ENCODE measurements at places on chromosomes 5 and 9.

GRCh38 chr5:71882826-71883741 is 164.0 kb downstream of the CARTPT start:
- DNase-seq: no peak

GRCh38 chr9:114641967-114642366 is 15.6 kb downstream of the TEX53 start:
- no peak for DNase-seq

DNA sequence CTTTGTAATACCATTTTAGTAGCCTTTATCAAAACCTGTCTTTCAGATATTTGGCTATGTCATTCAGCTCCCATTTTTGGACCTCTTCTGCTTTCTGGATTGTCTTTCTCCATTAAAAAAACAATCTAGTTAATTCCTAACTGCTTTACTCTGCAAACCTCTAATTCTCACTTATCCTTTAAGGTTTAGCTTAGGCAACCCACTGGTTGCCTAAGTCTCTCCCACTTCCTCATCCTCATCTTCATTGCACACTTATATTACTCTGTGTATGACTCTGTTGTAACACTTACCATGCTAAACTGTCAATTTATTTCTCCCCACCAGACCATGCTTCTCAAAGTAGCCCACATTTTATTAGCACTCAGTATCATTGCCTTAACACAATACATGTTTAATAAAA is 205.0 kb upstream of the DMRTA1 start:
- DNase-seq: no peak

- no peak for DNase-seq
These were observed 35.1 kb upstream of the ADRB2 start for GRCh38 chr5:148791334-148791667.

DNA sequence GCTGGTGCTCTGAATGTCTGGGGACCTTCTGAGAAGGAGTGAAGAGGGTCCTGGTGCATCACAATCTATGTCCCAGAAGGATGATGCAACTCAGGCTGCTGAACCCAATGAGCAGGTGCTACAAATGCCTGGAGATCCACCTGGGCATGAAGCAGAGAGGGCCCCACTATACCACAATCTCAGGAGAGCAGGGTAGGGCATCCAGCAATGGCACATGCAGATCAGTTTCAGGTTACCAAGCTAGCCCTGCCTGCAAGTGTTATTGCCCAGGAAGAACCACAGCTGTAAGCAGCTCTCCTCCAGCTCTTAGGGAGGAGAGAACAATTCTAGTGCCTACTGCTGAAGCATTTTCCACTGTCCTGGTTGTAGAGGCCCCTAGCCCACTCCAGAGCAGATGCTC is 389.2 kb upstream of the TNC start:
- DNase-seq: no peak

- no peak for DNase-seq
These were observed 85.1 kb downstream of the OTULIN start for GRCh38 chr5:14749579-14750101.

- DNase-seq: no peak
These were observed 586.3 kb upstream of the FAM174A start for GRCh38 chr5:99948850-99949249.

GRCh38 chr5:172852490-172853354 is 18.7 kb downstream of the ERGIC1 start:
- no peak for DNase-seq

GRCh38 chr9:113289091-113289490 is 13.6 kb downstream of the PRPF4 start:
- no peak for DNase-seq

DNA sequence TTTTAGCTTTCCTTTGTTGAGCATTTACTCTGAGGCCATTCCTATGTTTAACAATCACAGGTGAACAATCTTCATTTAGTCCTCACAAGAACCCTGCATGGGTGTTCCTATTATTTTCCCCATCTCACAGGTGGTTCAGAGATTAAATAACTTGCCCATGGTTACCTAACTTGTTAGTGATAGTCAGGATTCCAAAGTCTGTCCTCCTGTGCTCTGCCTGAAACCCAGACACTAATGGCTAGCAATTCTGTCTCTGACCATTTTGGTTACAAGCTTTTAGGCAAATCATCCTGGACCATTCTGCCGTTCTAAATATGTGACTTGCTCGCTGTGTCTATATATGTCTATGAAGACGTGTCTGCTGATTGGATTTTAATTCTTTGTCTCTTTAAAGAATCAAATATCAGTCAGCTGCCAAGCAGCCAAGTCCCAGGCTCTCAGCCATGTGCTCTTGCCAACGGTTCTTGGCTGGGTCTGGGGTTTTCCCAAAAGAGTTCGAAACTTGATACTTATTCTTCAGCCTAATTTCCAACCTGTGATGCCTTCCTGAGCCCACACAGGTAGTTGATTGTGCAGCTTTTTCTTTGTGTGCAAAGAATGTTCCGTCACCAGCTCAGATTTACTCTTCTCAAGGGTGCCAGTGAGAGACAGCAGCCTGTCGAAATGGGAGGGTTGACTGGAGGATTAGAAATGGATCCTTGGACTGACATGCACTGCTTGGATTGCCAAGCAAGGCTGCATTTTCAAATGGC is 121.7 kb downstream of the NREP start:
- no peak for DNase-seq

DNA sequence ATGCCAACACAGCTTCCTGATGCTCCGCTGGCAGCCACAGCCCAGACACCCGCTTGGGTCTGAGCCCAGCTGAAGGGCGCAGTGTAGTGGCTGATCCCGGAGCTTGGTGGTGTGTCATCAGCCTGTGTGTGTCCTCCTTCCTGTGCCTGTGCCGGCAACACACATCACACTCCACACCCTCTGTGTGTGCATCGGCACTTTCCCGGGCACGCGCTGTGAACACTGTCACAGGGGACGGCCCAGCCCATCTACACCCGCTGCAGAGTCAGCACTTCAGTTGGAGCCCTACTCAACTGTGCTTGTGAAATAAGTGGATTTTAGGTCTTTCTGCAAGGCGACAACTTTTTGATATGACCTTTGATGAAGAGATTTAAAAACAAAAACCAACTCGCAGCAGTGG is 189.4 kb downstream of the IRX2 start:
- DNase-seq: no peak

GRCh38 chr5:135456238-135457099 is 4.3 kb upstream of the TIFAB start:
- DNase-seq: no peak

DNA sequence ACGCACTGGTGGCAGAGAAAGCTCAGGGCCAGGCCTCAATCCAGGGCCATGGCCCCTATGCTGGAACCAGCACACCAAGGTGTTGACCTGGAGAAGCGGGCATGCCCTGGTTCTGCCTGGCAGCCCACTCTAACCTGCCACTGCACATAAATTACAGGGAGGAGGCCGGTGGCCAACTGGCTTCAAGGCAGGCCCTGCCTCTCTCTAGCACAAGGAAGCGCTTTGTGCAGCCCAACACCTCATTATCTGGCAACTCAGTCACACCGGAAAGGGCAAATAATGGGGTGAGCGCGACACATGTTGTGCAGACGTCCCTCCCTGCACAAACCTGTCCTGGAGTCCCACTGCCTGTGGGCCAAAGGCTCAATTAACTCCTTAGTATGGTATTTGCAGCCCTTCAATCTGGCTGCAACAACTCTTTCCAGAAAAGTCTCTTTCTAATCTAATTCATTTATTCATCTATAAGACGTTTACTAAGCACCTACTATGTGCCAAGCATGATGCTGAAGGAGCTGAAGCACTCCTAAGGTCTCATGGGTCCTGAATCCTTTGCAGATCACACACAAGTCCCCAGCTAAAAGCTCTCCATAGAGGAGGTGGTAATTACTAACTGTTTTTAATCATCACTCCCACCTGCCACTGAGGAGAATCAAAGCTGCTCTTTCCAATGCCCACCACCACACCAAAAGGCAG is 24.9 kb downstream of the SHB start:
- no peak for DNase-seq

GRCh38 chr9:86512929-86513328 is 158.7 kb upstream of the TUT7 start:
- no peak for DNase-seq

DNA sequence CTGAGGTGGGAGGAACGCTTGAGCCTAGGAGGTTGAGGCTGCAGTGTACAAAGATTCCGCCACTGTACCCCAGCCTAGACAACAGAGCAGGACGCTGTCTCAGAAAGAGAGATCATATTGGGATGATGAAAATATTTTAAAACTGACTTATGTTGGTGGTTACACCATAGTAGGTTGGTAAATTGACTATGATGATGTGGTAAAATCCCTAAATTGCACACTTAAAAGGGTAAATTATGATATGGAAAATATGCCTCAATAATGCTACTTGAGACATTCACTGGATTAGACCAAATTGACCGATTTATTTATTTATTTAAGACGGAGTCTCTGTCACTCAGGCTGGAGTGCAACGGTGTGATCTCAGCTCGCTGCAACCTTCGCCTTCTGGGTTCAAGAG is 21.9 kb upstream of the TOR1B start:
- DNase-seq: no peak

DNA sequence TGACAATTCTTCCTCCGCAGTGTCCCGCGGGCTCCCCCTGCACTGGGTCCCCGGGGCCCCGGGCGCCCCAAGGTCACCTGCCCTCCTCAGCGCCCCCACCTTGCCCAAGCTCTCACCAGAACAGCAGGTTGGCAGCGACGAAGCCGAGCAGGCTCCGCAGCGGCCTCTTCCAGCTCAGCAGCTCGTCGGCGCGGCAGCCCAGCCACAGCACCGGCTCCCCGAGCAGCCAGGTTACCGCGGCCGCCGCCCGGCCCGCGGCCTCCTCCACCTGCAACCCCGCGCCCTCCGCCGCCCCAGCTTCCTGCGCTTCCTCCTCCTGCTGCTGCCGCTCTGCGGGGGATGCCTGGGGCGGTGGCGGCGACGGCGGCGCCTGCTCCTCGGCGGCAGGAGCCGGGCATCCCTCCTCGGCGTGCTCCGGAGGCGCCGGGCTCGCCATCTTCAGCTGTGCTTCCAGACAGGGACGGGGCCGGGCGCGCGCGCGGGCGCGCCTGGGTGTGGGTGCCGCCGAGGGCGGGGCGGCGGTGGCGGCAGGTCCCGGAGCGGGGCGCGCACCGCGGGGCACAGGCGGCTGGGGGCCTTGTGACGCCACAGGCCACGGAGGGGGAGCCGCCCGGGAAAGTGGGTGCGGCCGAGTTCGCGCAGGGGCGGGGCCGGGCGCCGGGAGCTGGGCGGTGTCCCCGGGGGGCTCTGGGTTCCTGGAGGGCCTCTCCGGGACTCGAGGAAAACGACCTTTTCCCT is at the start of gene RETREG1:
Gene RETREG1, minus strand, starts transcription at position 462 of the 738 bp plus-strand sequence. Its CDS starts 26 bp downstream, at position 436.
- DNase-seq: peak; percentile 55

GRCh38 chr9:526904-527591 is 312.4 kb downstream of the DOCK8 start:
- DNase-seq: no peak

DNA sequence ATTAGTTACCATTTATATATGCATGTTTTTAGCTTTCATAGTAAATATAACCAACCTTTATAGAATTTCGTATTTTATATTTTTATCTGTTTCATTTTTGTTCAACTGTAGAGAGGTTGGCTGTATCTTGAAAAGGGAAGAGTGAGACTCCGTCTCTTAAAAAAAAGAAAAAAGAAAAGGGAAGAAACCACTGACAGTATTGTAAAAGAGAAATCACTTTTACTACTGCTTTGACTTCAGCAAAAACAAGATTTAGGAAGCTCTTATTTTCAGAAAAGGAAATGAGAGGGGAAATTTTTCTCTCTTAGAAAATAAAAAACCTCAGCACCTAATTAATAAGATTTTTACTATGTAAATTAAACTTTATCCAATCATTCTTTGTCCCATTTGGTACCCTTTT is 14.4 kb downstream of the POLK start:
- no peak for DNase-seq

DNA sequence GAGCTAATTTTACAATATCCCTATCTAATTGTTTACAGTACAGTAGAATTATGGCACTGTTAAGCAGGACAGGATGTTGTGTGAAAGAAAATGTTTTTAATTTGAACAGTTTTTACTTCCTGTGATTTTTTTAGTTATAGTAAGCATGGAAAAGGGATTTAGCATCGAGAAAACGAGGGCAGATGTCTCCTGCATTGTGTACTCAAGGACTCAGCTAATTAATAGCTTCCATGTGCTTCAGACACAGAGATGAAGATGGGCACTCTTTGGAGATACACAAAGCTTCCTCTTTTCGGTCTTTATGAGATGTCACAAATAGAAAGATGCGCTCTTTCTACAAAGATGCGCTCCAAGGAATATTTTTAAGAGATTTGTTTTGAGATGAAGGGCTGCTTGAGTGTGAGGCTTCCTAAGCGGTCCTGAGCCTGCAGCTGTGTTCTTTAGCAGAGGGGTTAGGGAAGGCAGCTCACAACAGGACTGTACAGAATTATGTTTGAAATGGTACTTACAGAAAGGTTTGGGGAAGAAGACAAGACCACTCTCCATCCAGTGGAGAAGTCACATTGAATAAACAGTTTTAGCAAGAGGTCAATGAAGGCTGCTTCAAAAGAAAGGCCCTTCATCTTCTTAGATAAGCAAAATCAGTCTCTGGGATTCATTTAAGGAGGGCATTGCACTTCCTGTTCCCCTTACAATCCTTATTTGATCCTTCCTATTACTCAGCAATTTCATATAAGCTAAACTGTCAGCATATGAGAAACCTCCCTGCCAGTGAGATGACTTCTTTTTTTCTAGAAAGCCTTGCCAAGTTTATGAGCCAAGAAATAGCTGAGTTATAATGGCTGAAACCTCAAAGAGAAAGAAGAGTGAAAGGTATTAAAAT is 311.5 kb downstream of the EFNA5 start:
- DNase-seq: no peak

DNA sequence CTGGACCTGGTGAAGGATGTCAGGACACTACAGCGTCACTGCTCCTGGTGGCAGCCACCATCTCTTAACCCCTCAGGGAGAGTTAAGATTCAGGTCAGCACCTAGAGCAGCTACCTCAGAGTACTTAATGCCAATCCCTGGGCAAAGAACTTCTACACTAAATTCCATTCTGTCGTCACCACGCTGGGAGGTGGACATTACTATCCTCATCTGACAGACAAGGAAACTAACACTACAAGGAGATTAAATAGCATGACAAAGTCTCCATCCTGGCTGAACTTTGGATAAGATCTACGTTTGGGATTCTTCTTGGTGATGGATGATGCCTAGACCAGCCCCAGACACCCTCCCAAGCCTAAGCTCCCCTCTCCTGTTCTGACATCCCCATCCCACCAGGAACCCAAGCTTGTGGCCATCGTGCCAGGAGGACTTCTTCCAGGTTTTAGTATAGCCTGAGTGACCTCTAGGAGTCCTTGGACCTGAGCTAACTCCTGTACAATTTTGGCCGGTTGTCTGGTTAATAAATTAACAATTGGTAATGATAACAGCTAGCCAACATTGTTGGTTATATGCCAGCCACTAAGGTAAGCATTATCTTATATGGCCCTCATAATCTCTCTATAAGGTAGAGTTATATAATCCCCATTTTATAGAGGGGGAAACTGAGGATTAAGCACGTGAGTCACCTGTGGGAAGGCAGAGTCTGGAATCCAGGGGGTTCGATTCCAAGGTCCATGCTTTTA is 54.8 kb downstream of the C5orf15 start:
- no peak for DNase-seq

- no peak for DNase-seq
These were observed 72.9 kb upstream of the SHB start for GRCh38 chr9:38141746-38142591.

Measured in stimulated activated CD8-positive, alpha-beta memory T cell treated with anti-CD3 and anti-CD28 coated beads, Interleukin-4, amount 100 ng/mL, for 1 hour (primary cell).